Stimulated activated CD8-positive, alpha-beta memory T cell treated with anti-CD3 and anti-CD28 coated beads, Interleukin-7, amount 100 ng/mL, for 1 hour (primary cell): ENCODE measurements at places on chromosomes 6 and 20.

DNA sequence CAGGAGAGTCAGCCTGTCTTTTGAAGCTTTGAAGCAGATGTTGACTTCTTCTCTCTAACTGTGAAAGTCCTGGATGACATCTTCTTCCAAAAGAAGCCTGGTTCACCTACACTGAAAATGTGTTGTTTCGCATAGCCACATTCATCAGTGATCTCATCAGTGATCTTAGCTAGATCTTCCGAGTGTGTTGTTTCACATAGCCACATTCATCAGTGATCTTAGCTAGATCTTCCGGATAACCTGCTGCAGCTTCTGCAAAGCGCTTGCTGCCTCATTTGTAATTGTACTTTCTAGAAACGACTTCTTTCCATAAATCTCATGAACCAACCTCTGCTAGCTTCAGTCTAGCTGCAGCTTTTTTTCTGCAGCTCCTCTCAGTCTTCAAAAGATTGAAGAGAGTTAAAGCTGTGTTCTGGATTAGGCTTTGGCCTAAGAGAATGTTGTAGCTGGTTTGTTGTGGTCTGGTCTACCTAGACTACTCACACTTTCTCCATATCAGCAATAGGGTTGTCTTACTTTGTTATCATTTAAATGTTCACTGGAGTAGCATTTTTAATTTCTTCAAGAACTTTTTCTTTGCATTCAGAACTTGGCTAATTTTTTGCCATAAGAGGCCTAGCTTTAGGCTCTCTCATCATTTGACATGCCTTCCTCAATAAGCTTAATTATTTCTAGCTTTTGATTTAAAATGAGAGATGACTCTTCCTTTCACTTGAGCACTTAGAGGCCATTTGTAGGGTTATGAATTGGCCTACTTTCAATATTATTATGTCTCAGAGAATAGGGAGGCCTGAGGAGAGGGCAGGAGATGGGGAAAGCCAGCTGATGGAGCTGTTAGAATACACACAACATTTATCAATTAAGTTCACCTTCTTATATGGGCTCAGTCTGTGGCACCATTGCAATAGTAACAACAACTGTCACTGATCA, 48.7 kb upstream of the EXOC2 start:
- DNase-seq = no peak

DNA sequence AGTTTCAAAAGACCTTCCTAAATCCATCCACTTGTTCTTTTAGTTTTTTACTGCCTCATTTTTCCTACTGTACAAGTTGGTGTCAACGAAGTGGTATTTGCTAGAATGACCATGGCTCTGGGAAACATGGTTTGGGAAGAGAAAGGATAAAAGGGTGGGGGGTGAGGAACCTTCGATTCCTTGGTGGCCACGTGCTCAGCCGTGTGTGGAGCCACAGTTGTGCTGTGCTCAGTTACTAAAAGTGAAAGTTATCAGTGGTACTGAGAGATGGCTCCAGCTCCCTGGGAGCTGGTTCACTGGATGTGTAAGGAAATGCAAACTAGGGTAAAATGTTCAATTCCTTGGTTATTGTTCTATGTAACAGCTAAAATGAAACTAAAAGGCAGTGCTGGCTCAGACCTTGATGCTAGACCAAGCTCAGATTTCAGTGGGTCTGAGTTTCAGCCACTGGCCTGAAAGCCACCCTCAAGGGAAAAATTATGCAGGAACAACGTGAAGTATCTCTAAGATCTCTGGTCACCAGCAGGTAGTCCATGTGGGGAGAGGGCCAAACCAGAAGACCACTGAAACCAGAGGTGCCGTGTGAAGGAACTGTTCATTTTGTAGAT, 7.4 kb upstream of the SLC22A2 start:
- no peak for DNase-seq

DNA sequence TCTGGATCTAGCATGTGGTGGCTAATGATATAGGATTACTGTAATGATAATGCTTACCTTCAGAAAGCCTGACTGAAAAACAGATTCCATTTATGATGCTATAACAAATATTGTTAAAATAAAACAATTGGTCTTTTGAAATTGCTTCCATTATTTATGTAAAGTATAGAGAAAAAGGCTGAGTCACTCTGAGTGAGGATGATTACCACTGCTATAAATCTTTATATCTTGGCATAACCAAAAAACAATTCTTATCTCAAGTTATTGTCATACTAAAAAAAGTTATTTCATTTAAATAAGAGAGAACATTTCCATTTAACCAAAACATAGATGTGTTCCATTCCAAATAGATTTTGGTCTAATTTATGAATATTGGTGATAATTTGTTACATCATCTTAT, 53.0 kb upstream of the DST start:
- no peak for DNase-seq

DNA sequence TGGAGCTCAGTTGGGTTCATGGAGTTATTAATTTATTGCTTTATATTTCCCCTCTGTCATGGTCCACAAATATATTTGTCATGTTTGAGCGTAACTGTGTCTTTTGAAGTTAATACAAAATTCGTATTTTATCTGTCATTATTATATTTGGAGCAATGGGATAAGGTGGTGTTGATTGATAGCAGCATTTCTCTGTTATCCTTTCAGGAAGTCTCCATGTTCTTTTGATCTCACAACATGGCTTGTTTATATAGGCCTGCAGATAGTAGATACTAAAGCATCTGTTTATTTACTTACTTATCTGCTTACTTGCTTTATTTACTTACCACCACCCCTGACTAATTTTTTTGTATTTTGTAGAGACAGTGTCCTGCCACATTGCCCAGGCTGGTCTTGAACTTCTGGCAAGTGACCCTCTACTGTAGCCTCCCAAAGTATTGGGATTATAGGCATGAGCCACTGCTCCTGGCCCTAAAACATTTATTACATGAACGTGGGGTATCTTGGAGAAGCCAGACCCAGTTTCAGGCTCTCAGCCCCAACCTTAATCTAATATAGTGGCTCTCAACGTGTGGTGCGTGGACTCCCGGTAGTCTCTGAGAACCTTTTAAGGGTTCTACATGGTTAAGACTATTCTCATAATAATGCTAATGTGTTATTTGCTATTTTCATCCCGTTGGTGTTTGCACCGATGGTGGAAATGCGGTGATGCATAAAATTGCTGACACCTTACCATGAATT, 104.2 kb downstream of the NCOA3 start:
- DNase-seq = no peak

- no peak for DNase-seq
Measured at GRCh38 chr6:29489286-29489685, 1.5 kb upstream of the MAS1L start.

DNA sequence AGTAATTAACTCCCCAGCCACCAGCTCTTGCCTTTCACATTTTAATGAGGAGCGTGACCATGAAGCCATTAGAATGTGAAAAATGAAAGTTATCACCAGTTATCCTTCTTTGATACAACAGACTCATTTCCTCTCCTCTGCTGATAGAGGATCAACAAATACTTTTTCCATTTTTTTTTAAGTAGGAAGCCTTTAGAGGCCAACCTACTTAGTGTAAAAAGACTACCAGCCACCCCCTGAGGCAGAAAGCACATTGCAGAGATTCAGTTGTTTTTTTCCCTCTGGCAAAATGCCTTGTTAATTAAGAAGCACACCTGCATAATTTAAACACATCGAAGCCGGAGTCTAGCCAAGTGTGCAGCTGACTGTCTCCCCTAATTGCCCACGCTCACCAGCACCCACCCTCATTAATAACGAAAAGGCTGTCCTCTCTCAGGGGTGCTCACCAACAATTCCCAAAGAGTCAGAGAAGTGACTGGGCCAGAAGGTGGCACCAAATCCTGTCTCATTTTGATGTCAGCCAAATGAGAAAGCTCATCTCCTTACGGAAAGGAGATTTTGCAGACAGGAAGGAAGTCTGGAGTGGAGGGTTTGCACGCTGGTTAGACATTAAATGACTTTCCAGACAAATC, 60.9 kb upstream of the MC3R start:
- DNase-seq = no peak

DNA sequence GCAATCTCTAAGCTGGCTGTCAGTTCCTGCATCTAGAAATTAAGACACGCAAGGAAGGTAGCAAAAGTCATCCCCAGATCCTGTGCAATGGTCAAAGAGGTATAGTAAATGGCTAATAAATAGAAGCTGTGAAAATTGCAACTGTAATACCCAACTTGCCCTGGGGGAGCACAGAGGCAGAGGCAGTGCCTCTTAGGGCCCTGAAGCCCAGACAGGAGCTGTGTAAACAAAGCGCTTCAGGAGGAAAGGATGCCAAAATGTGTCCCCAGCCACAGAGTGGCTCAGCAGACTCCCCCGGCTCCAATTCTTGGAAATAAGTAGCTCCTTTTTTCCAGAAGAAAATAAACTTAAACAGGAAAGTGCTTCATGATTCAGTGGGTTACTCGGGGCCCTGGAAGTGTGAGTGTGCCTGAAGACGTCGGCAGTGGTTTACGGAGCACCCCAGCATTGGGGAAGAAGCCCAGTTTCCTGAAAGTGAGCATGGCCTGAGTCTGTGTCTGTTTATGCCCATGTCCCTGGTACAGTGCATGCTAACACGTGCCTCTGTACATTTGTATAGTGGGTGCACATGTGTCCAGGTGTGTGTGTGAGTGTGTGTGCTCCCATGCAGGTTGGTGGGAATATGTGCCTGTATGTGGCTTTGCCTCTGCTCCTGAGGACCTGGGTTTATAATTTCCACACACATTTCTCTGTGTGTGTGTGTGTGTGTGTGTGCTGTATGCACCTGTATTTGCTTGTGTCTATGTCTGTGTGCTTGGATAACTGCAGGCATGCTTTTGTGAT, 246.7 kb downstream of the MAFB start:
- no peak for DNase-seq

DNA sequence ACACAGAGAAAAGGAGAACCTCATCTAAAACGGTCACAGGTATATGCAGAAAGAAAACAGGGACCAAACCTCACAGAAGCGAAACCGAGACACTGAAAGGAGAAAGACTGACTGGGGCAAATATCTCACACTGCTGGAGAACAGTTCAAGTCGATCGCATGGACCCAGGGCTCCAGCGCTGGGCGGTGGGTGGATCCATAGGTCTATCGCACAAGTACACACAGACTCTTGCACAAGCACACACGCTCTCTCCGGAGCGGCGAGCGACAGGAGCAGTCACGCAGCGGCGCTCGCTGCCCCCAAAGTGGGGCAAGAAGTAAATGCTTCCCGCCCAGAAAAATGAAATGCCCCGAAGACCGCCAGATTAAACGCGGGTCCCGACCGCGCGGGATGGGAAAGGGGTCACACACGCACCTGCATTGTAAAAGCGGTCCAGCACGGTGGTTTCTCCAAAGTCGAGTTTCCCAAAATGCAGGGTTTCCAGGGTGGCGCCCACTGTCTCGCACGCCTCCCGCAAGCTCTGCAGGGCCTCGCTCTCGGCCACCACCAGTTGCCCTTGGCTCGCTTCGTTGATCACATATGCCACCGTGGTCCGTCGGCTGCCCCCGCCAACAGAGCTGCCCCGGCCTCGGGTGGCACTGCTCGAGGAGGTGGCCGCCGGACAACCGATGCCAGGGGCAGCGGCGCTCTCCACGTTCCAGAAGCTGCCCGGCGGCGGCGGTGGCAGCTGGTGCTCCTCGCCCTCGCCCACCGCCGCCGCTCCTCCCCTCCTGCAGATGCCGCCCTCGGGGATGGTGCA, 782 bp downstream of the MAP3K5 start:
- peak; percentile 15 for DNase-seq

- DNase-seq = no peak
Measured at GRCh38 chr6:124964764-124965105, 2.5 kb downstream of the RNF217 start.

DNA sequence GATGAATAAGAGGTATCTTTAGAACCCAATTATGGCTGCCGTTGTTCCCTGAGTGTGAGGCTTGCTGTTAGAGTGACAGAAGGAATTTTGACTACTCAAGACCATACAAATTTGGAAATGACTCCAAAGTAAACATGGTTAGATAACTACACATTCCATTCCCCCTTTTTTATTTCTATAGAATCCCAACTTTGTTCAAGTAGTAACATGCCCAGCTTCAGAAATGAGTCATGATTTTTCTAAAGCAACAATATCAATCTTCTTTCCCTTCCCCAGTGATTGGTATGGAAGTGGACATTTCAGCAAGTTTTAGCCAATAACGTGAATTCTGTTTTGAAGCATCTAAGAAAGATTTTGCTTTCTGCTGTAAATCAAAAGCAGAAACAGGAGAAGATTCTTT, 37.8 kb downstream of the HCRTR2 start:
- no peak for DNase-seq

DNA sequence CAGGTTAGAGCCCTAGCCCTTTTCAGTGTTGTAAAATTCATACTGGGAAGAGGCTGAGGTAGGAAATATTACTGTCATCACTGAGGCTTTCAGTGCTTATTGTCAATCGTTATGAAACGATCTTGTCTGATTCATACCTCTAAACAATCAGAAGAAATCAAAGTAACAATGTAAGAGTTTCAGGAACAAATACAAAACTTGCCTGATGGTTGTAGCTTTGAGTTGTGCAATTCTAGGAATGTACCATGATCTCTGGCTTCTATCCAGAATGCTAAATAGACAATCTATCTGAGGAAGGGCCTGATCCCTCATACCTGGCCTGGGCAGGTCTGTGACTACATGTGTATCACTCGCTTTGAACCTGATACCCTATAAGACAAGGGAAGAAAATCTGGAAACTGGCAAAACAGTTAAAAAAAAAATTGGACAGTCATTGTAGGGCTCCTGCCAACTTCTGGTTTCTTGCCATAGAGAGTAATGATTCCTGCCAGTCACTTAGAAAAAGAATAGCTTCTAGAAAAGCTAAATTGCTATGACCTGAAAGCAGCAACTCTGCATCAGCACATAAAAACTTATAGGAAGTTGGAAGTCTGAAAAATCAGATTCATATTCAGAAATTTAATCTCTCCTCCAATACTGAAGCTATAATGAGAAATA, 234.7 kb downstream of the BTBD9 start:
- no peak for DNase-seq

DNA sequence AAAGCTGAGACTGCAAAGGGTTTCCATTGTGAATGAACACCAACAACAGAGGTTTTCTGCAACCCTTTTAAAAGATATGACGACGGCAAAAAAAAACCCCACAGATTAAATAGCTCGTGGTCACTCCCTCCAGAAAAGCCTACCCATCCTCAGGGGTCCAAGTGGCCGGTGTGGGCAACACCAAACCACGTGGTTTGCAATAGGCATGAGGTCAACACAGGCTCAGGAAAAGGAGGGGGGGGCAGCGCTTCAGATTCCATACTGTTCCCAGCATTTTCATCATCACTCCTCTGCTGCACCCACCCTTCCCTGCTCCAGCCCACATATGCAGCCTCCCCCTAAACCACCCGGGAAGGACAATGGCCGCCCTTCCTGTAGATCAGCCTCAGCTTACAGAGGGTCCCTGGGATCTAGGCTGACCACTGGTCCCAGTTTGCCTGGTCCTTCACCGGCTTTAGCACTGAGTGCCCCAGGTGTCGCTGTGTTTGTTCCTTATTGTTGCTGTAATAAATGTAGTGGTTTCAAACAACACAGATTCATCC, 122.8 kb upstream of the PHACTR3 start:
- DNase-seq = no peak
